ENCODE measurements at places on chromosomes 1 and 21.

GRCh38 chr1:100718581-100718980 is 961 bp upstream of the VCAM1 start:
- DNase-seq, result no peak

GRCh38 chr1:225777058-225777582 is 506 bp upstream of the SRP9 start:
- no peak for DNase-seq

DNA sequence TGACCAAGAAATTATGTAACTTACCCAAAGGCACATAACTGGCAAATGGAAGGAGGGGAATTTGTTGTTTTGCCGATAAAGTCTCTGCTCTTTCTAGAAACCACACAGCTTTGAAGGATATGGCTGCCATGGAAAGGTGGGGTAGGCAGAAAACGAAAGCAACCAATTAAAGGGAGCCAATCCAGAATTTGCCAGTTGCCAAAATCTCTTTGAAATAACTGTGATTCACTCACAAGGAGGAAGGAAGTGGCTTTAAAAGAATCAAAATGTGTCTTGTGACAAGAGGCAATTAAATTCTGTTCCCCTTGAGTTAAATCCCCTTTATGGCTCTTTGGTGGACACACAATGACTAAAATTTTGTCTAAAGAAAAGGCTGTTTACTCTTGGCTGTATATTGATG is 61.2 kb upstream of the CCDC190 start:
- no peak for DNase-seq

- no peak for DNase-seq
Observed at GRCh38 chr1:94385308-94385929, 32.8 kb upstream of the ABCD3 start.

DNA sequence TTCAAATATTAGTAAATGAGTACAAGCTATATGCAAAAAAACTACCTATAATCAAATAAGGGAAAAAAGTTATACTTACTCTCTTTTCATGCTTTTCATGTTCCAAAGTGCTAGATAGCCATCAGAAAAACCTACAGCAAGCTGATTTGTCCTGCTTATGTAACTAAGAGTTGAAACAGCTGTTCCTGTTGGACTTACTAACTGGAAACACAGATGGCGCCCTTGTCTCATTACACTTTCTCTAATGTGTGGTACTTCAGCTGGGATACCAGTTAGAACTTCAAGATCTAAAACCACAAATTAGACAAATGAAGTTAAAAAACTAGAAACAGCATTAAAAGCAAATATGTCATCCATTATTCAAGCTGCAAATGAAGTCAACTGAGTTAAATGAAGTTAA is 24.3 kb downstream of the AHCTF1 start:
- no peak for DNase-seq

DNA sequence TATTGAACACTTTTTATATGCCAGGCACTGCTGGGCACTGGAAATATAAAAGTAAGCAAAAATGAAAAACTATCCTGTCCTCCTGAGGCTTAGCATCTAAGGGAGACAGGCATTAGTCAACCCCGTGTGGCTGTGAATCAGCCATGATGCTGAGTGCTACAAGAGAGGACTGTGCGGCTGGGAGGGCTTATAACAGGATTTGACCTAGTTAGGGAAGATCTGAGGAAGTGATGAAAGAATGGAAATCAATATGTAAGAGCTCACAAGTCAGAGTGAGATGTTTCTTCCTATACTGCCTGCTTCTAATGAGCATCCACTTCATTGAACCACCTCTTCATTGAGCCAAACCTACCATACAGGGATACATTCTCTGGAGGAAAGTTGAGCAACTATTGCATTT is 15.1 kb downstream of the TRIM45 start:
- DNase-seq, result no peak

GRCh38 chr1:54507033-54507870 is 40.8 kb upstream of the ACOT11 start:
- no peak for DNase-seq

DNA sequence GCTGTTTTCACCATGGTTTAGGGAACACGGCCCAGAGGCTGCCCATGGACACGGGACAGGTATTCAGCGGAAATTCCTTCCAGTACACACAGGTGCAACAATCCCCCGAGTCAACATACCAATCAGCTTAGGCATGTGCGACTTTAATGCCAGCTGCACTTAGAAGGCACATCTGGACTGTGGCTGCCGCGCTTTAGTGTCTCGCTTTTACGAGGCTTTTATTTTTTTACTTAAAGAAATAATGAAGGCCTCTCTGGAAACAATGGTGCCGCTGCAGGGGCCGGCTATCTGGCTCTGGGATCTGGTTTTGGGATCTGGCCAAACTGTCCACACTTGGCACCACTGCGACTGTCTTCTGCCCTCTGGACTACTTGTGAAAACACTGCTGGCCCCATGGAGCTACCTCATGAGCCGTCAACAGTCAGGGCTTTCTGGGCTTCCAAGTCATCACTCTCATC is 55.5 kb downstream of the SLC66A1 start:
- no peak for DNase-seq

DNA sequence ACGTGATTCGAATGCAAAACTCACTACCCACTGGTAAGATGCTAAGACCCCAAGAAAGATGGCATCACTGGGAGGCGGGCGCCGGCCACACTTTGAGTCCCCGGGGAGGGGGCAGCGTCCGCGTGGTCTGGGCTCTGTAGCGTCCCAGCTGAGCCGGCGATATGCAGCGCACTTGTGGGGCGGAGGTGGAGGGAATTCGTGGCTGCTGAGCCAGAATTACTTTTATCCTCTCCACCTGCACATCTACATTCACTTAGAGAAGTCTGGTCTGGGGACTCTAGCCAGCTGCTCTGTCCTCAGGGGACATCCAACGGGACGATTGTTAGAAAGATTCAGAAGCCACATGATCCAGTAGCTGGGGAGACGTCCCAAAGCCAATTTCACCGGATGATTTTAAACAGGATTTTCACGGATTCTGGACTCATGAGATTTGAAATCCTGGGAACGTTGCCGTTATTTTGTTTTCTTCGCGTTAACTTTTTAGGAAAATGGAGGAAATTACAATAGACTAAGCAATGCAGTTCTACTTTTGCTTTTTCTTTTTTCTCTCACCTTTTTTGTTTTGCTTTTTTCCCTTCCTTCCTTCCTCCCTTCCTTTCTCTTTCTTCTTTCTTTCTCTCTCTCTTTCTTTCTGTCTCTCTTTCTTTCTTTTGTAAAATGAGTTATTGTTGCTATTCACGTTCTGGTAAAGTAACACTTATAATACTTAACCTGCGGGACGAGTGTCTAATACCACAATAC is 1.3 kb downstream of the JAM2 start:
- no peak for DNase-seq

Data from stimulated activated CD8-positive, alpha-beta memory T cell treated with anti-CD3 and anti-CD28 coated beads, Interleukin-7, amount 100 ng/mL, for 1 hour (primary cell).